ENCODE measurements at places on chromosomes 16 and 17.

DNA sequence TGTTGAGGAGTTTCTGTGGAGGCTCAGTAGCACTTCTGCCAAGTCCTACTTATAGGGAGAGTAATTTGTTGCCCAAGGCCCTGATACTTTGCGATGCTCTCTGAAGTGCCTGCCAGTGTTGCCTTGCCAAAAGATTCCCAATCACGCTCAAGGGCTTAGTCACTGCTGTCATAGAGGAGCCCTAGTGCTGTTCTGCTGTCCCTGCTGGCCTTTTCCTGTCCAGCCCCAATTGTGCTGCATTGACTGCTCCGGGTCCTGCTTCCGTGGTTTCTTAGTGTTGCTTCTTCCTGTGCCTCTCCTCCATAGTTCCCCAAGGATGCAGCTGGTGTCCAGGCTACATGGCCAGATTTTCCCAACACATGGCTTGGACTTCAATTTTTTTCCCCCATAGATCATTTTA is 13.9 kb downstream of the NUP93 start:
- DNase-seq, result no peak

- peak; percentile 31 for DNase-seq
These were observed 138.5 kb upstream of the CORO6 start for GRCh38 chr17:29761040-29761761.

- no peak for DNase-seq
These were observed 616.9 kb upstream of the SOX9 start for GRCh38 chr17:71503710-71504465.

- no peak for DNase-seq
These were observed 50.2 kb downstream of the CDH11 start for GRCh38 chr16:65071433-65072311.

DNA sequence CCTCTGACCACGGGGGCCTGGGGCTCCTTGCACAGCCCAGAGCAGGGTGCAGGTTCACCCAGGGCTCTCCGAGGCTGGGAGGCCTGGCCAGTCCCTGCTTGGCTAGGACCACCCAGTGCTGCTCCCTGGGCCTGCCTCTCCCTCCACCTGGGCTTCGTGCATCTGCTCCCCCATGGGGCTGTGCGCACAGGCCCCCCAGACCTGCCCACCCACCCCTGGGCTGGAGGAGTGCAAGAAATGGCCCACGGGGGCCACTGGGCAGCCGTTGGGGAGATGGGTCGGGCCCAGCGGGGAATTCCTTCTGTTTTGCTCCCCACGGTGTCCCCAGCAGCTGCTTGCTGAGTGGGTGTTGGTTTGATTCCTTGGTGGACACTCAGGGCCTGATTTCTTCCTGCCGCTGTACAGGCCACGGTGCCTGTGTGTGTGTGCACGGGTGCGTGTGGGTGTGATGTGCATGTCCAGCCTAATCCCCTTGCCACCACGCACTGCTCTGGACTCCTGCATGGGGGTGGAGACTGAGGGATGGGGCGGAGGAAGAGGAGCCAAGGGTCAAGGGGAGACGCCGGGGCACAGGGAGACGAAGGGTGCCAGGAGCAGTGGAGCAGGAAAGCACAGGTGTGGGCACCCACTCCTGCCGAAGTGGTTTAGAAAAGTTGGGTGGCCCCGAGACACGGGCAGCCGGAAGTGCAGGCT is 8.5 kb downstream of the PRSS27 start:
- DNase-seq, result no peak

DNA sequence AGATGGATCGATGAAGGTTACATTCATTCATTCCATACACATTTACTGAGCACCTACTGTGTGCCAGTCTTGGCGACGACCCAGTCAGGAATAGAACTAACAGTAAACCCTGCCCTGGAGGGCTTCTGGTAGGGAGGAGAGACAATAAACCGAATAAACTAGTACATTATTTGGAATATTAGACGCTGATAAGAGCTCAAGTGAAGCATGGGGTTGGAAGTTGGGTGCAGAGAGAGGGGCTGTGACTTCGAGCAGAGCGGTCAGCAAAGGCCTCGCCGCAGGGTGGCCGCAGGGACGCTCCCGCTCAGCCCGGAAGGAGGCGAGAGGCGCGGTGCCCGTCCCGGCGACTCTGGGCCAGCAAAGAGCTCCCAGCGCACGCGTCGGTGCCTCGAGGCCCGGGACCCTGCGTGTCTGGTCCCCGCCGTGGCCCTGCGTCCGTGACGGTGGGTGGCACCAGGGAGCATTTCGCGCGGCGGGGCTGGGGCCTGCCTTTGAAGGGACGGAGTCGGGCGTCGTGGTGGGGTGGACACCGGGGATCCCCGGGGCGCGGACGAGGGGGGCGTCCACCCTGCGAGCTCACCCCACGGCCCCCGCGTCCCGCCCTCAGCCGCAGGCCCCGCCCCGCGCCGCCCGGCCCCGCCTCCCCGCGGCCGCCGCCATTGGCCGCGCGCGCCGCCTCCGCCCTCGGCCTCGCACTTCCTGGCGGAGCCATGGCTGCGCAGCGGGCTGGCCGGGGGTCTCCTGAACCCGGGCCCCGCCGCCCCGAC is at the start of gene KLHL36:
TSS of gene KLHL36 (plus strand) at position 684 of the 767 bp plus-strand sequence. CDS start 2,357 bp downstream, outside the sequence.
- no peak for DNase-seq

DNA sequence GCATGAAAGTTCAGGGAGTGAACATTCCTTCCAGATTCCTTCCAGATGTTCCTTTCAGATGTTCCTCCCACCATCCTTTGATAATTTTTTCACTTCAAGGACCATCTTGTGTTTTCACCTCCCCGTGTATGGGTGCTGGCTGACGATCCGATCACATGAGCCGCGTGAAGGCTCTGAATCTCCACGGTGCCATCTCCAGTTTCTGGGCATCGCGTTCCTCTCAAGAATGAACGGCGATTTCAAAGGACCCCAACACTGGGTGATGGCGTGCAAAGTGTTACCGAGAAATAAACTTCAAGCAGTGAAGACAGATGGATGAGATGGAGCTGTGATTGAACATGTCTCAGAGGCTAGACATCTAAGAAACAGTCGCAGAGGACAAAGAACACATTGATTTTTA is 245.3 kb downstream of the GSG1L start:
- DNase-seq, result no peak

- peak; percentile 65 for DNase-seq
These were observed 38.5 kb downstream of the MSI2 start for GRCh38 chr17:57294629-57295501.

- no peak for DNase-seq
These were observed 38.2 kb downstream of the KSR1 start for GRCh38 chr17:27494192-27495091.

DNA sequence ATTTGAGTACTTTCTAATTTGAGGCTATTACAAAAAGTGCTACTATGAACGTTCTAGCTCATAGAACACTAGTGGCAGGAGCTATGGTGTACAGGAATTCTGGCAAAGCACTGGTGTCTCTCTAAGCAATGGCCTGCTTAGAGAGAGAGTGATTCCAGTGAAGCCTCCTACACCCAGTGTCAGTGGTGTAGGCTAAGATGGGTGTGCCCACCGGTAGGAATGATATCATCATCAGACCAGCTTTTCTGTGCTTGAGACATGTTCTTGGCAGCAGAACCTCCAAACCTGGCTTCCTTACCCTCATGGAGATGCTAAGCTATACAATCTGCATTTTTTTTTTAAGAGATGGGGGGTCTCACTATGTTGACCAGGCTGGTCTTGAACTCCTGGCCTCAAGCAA is 370.3 kb downstream of the SOX9 start:
- DNase-seq, result no peak

GRCh38 chr17:76434870-76435269 is 18.1 kb downstream of the UBE2O start:
- no peak for DNase-seq

Measured in NCI-H1105 (cell line).